ENCODE measurements at places on chromosomes 11 and 22. TPM values are rescaled to one million over a fixed set of nuclear protein-coding genes. Genes with fewer than 3 reads are reported as not detected.

GTSE1 gene
- 74.4 TPM for total RNA-seq

CCDC134 gene
- total RNA-seq, result 18.4 TPM

IFITM1 gene
- 724 TPM for total RNA-seq

CRYAB gene
- total RNA-seq, result not detected

IGF2 gene
- not detected for total RNA-seq

A4GALT gene
- total RNA-seq, result not detected

MMP12 gene
- total RNA-seq, result not detected

DDX25 gene
- total RNA-seq, result 0.09 TPM

MYBPC3 gene
- total RNA-seq, result not detected

MS4A4A gene
- total RNA-seq, result not detected

PRR33 gene
- total RNA-seq, result not detected

OR5M11 gene
- total RNA-seq, result not detected

NPTXR gene
- 0.95 TPM for total RNA-seq

GATD1 gene
- total RNA-seq, result 60.8 TPM

ACRV1 gene
- not detected for total RNA-seq

MLC1 gene
- total RNA-seq, result 0.55 TPM

PIH1D2 gene
- total RNA-seq, result 0.59 TPM

DBX1 gene
- total RNA-seq, result not detected

FBLN1 gene
- not detected for total RNA-seq

NAV2 gene
- 0.45 TPM for total RNA-seq

PACSIN3 gene
- total RNA-seq, result 5.9 TPM

CALCA gene
- total RNA-seq, result not detected

PGA5 gene
- total RNA-seq, result not detected

PHLDA2 gene
- total RNA-seq, result 6.3 TPM

E2F8 gene
- total RNA-seq, result 41.9 TPM

MS4A1 gene
- total RNA-seq, result not detected

NLRP10 gene
- total RNA-seq, result not detected

BARX2 gene
- total RNA-seq, result 0.43 TPM

DNAJB7 gene
- not detected for total RNA-seq

CYTH4 gene
- total RNA-seq, result 91.2 TPM

APOA1 gene
- not detected for total RNA-seq

SLC6A5 gene
- total RNA-seq, result not detected
